ENCODE measurements at places on chromosomes 16 and 17.
A peak's percentile ranks its signal among the peaks of the same experiment; 100 is the strongest.

DNA sequence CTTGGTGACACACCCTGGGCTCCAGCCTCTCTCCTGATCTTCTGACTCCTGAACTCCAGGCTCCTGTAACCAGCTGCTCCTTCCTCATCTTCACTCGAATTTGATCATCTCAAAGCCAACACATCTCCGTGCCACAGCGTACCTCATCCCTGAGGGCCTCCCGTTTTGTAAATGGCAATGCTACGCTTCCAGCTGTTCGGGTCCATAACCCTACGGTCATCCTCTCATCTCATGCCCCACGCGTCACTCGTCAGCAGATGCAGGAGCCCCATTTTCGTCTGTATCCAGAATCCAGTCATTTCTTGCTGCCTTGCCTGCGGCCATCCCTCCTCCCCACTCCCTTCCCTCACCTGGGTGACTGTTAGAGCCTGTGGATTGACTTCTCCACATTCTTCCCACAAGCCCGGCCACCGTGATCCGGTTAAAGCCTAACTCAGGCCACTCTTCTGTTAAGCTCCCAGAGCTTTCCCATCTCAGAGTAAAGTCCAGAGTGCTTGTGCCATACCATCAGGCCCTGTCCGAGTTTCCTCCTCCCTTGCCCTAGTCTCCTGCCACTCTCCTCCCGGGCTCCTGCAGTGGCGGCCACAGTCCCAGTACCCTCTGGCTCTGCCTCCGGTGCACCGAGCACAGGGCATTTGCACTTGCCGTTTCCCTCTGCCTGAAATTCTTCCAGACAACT lies 20.3 kb upstream of the AKTIP start:
- DNase-seq = no peak

DNA sequence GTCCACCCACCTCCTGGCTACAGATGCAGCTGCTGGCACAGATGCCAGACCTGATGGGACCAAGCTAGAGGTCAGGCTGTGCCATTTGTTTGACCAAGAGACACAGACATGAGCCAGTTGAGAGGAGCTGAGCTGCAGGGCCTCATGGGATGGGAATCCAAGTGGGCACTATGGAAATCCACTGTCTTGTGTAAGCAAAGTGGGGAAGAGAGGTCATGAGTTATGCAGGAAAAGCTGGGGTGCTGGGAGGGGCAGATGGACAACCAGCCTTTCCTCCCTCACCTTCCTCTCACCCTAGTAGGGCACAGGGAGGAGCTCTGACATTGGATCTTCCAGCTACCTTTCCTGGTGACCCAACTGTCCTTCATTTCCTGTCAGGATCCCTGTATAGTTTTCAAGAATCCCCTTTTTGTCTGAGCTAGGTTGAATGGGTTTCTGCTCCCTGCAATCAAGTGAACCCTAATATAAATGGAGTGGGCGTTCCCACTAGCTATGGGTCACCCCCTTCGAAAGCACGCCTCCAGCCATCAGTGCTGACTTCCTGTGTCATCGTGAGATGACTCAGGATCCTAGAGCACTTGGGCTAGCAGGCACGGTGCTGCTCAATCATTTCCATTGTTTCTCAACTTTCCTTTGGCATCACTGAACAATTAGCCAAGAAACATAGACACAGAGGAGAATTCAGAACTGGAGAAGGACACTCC lies 13.6 kb downstream of the ATPAF2 start:
- peak; percentile 34 for DNase-seq

GRCh38 chr16:54466233-54466632 lies 179.6 kb upstream of the IRX3 start:
- DNase-seq = no peak

- no peak for DNase-seq
These were observed 82.1 kb downstream of the ZNF423 start for GRCh38 chr16:49773534-49774475.

GRCh38 chr17:8803531-8804420 lies 4.6 kb upstream of the MFSD6L start:
- DNase-seq = no peak

DNA sequence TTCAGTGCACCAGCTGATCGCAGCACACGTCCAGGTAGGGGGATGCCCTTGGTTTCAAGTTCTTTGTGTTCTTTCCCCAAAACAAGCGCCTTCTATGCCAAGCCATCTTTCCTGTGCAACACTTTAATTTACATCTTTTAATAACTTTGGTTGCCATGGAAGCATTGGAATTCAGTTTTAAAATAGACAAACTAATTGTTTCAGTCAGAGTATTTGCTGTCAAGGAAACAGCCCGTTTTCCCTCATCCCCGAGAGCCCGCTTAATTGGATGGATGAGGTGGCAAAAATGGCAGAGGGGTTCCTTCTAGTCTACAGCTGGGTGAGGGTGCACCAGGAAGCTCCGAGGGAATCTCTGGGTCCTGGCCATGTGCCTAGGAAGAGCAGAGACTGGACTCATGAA lies 793.7 kb upstream of the EEF2KMT start:
- DNase-seq = no peak

GRCh38 chr16:89200124-89200849 lies at the start of gene SLC22A31:
Gene SLC22A31, minus strand, starts transcription at chr16:89200537. Its CDS starts 36 bp downstream, at chr16:89200501.
- DNase-seq = peak; percentile 37

GRCh38 chr16:4032768-4033167 lies 83.5 kb downstream of the ADCY9 start:
- DNase-seq = peak; percentile 4

GRCh38 chr17:61144617-61145564 lies 254.8 kb upstream of the TBX2 start:
- no peak for DNase-seq

- peak; percentile 63 for DNase-seq
These were observed 19.9 kb upstream of the GPATCH8 start for GRCh38 chr17:44522883-44523671.

- no peak for DNase-seq
These were observed 80.0 kb downstream of the NTN1 start for GRCh38 chr17:9101356-9101755.

Measured in stimulated activated CD4-positive, alpha-beta T cell treated with anti-CD3 and anti-CD28 coated beads, Interleukin-4, amount 100 ng/mL, for 24 hours (primary cell).